ENCODE measurements at places on chromosomes 7 and 10. TPM values are rescaled to one million over a fixed set of nuclear protein-coding genes. Genes with fewer than 3 reads are reported as not detected.

DNA sequence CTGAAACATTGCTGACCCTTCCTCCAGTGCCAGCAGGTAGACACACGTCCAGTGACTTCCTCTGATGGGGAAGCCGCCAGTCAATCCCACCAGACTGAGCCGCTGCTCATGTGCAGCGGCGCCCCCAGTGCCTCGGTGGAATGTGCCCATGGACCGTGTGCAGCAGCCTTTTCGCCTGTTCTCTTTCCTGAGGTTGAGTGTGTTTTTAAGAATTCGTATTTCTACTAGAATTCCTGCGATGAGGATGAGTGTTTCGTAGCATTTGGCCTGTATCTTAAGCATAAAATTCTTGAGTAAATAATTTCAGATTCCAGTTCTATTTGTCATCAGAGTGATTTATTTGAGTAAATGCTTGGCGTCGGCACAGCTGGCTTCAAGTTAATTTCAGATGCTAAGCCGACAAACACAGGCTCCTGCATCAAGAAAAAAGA is 35.4 kb downstream of the BNIP3 start:
- peak; percentile 29 for DNase-seq

The TACC2 gene
- 25.0 TPM for total RNA-seq

- no peak for DNase-seq
Measured at GRCh38 chr7:131683536-131684125, 127.2 kb upstream of the PODXL start.

DNA sequence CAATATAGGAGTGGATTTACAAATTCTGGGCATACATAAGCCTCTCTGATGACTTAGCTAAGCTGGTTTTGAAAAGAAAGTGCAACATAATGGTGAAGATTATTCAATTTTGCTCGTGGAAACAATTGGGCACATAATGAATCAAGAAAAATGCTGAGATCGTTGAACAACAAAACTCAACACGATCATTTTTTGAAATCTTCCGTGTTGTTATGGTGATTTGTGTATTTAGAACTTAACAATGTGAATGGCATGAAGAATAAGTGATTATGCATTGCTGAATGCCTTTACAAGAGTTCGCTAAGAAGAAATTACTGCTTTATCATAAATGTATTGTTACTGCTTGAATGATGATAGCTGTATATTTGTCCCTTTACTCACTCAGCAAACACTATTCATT is 875.0 kb downstream of the CNTNAP2 start:
- no peak for DNase-seq

- DNase-seq, result no peak
Measured at GRCh38 chr7:151207315-151207714, 3.0 kb downstream of the H2BK1 start.

DNA sequence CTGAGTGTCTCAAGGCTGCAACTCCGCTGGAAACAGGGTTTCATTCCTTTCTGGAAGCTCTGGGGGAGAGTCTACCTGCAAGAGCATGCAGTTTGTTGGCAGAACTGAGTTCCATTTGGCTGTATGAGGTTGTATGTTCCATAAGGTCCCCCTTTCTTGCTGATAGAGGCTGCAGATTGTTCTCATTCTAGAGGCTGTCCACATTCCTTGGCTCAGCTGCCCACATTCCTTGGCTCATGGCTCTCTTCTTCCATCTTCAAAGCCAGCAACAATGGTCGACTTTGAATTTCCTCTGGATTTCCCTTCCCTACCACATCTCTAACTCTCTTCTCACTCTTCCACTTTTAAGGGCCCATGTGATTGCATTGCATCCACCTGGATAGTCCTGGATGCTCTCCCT is 147.3 kb upstream of the CDCA7L start:
- no peak for DNase-seq

- no peak for DNase-seq
Measured at GRCh38 chr10:32326680-32327363, 20.1 kb downstream of the EPC1 start.

- no peak for DNase-seq
Measured at GRCh38 chr7:50828801-50829200, 46.1 kb upstream of the GRB10 start.

DNA sequence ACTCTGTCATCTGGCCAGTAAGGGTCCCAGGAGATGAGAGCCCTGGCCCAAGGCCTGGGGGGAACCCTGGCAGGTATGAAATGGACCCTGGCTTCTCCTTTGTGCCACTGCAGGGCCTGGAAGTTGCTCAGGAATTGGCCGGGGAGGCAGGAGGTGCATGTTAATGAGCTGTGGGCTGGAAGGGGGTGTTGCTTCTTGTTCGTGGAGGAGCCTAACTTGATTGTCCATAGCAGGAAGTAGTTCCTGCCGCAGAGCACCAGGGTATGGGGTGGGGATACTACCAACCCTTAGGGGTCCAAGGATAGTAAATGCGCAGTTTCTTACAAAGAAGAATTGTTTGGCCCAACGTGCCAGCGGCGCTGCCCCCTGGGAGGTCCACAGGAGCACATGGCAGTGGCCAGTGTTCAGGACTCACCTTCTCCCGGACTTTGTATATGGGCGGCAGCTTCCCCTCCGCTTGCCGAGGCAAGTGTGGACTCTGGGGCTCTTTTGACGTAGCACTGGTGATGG is 21.5 kb downstream of the TEX36 start:
- DNase-seq, result no peak
